ENCODE measurements at places on chromosomes 2 and 18. TPM values are rescaled to one million over a fixed set of nuclear protein-coding genes. Genes with fewer than 3 reads are reported as not detected.

Gene CHPF
- total RNA-seq = 122 TPM

Gene PLGLB1
- not detected for total RNA-seq

Gene GPR17
- not detected for total RNA-seq

Gene CNNM4
- 5.7 TPM for total RNA-seq

Gene CPO
- not detected for total RNA-seq

Gene GALNT3
- 28.7 TPM for total RNA-seq

Gene CTLA4
- not detected for total RNA-seq

Gene EFR3B
- 1.3 TPM for total RNA-seq

Gene SULT1C2
- 4.3 TPM for total RNA-seq

Gene AOX1
- total RNA-seq = 16.8 TPM

Gene IL1F10
- not detected for total RNA-seq

Gene MBOAT2
- total RNA-seq = 34.9 TPM

Gene KCNJ13
- total RNA-seq = not detected

Gene PTCD3
- total RNA-seq = 47.8 TPM

Gene RBM44
- total RNA-seq = 0.14 TPM

Gene MGAT4A
- total RNA-seq = 1.5 TPM

Gene RPRM
- total RNA-seq = not detected

Gene KRTCAP3
- total RNA-seq = 10.0 TPM

Gene GALR1
- total RNA-seq = not detected

Gene ST8SIA5
- not detected for total RNA-seq

Gene CLHC1
- 3.8 TPM for total RNA-seq

Gene HOXD3
- 8.2 TPM for total RNA-seq

Gene LANCL1
- total RNA-seq = 27.9 TPM

Gene FNDC4
- total RNA-seq = 26.6 TPM

Gene PPP1CB
- total RNA-seq = 157 TPM

Gene RASGRP3
- total RNA-seq = 0.36 TPM

Gene RESP18
- not detected for total RNA-seq

Gene CENPO
- total RNA-seq = 36.5 TPM

Gene GLI2
- total RNA-seq = 4.0 TPM

Gene DSG1
- total RNA-seq = not detected

Gene TTN
- 0.12 TPM for total RNA-seq

Gene EFHD1
- total RNA-seq = 16.6 TPM

Gene IL1A
- 1.4 TPM for total RNA-seq

Gene CYTIP
- 1.3 TPM for total RNA-seq

Gene MAL
- 63.8 TPM for total RNA-seq

Gene C1QL2
- total RNA-seq = not detected

Gene NT5C1B
- not detected for total RNA-seq
